ENCODE measurements at places on chromosomes 12 and 14.

DNA sequence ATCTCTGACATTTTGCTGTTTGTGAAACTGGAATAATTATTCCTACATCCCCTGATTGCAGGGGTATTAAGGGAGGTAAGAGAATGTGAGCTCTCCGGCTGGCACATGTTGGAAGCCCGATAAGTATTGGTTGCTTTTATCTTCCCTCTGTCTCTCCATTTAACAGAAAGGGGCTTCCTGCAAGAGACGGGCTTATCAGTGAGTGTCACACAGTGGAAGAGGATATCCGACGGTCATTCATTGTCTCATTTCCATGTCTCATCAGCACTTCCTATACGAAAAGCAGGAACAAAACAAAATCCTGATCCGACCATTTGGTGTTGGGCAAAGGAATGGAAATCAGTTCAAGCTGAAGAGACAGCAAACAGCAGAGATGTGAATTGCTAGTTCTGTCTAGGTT lies 10.7 kb downstream of the DYRK4 start:
- DNase-seq = no peak

DNA sequence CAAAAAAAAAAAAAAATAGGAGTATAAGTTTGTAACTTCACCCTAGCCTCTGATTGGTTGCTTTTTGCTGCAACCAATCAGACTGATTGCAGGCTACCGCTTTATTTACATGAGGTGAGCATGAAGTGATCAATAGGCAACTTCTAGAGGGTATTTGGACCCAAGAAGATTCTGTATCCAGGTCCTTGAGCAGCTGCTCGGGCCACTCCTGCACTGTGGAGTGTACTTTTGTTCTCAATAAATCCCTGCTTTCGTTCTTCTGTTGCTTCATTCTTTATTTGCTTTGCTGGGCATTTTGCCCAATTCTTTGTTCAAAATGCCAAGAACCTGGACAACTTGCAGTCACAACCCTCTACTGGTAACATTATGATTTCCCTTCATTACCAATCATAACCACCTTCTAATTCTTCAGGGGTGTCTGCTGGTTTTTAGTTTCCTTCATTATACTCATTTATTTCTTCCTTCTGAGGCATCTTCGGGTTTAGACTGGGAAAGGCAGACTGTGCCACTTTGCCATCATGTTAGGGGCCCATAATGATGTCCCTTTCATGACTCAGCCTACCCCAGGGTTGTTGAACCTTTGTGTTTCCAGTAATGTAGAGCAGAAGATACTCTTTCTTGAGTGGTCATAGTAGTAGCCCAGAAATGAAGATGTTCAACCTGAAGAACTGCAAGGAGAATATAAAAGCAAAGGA lies 43.4 kb upstream of the LIMA1 start:
- peak; percentile 79 for DNase-seq

- DNase-seq = no peak
Observed at GRCh38 chr12:118472940-118473339, 96.6 kb downstream of the SUDS3 start.

DNA sequence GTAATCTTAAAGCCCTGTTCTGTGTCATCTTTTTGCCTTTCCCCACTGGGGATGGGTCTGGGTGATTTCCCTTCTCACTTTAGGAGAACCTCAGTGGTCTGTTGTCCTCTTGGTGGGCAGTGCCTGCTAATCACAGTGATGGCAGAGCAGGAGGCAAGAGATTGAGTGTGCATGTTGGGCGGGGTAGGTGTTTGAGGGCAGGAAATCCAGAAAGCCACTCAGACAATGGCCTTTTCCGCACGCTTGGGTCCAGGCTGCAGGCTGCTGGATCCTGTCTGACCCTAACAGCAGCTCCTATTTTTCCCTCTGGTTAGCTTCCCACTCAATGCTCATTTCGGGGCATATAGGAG lies 13.7 kb upstream of the ITGA5 start:
- DNase-seq = no peak

DNA sequence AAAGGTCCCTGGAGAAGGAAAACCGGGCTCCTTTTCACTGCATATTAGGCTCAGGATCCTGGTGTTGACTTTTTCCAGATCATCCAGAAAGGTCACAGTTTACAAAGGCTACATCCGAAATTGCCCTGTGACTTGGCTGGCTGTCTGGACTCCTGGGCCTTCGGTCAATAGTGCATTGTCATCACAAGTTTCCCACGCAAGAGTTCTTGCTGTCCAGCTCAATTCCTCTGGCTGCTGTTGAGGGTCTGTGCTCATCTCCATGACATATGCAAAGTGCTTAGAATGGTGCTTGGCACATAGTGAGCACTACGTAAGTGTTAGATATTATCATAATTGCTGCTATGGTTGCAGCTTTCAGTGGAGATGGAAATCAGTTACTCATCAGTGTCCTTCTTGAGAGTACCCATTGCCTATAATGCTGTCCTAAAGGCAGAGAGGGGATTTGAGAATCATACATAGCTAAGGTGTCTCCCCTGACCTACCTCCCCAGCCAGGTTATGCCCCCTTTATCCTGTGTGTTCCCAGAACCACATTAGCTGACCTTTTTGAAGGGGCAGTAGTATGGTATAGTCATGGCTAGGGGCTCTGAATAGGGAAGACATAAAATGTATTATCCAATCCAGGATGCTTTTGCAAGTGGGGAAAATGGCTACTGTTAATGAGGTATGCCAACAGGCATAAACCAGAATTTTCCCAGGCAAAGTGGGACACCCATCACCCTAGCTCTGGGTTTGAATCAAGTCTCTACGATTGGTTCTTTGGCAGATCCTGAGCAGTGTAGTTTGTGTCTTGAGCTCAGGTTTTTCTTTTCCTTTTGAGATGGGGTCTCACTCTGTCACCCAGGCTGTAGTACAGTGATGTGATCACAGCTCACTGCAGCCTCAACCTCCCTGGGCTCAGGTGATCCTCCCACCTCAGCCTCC lies 132.0 kb upstream of the CCND2 start:
- no peak for DNase-seq

- no peak for DNase-seq
Observed at GRCh38 chr14:74221741-74222140, 17.5 kb upstream of the VSX2 start.

- peak; percentile 35 for DNase-seq
Observed at GRCh38 chr12:113961921-113962710, 4.0 kb downstream of the RBM19 start.
